GM23338 (cell line): ENCODE measurements at places on chromosomes 13 and 19.

DNA sequence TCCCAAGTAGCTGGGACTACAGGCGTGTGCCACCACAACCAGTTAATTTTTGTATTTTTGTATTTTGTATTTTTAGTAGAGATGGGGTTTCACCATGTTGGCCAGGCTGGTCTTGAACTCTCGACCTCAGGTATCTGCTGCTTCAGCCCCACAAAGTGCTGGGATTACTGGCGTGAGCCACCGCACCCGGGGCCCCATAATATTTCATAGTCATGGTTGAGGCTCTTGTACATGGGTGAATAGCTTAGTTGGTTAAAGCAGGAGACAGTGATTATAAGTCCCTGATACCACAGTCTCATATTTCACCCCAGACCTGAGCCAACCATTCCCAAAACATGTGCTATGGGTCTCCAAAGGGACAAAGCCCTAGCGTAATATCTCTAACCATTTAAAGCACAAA lies 26.1 kb downstream of the MBNL2 start:
- no peaks in the 10 kb centered on the region for H3K27me3 ChIP-seq
- no peak for DNase-seq
- no peak overlapping the region for H3K27ac ChIP-seq
- no peak overlapping the region for H3K4me3 ChIP-seq

DNA sequence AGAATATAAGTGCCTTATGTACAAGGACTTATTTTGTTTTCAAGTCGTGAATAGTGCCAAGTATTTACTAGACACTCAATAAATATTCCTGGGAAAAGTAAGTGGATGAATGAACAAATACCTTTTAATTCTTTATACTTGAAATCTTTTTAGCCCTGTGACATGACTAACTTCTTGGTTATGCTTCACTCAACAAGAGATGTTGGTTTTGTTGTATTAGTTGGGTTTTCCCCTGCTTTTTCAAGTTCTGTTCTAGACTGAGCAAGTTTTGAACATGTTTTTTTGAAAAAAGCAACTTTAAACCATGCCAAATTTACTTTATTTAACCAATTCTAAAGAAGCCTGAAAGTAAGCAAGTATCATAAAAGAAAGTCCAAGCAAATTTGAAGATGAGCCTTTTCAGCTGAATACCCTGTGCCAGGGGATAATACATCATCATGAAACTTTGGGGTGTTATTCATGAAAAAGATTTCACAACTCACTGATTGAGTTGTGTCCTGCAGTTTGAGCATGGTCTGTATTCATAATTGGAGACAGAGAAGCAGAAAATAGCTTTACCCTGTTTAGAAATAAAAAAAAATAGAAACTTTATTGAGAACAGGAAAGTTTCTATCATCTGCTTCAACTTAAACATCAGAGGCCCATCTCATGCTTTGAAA lies 11.1 kb downstream of the LMO7 start:
- H3K27ac ChIP-seq: no peak overlapping the region
- H3K36me3 ChIP-seq: no peaks in the 10 kb centered on the region
- H3K27me3 ChIP-seq: no peaks in the 10 kb centered on the region
- DNase-seq: no peak

- H3K27me3 ChIP-seq: no peaks in the 10 kb centered on the region
- no peak overlapping the region for H3K4me3 ChIP-seq
- no peaks in the 10 kb centered on the region for H3K36me3 ChIP-seq
- no peaks in the 10 kb centered on the region for H3K4me1 ChIP-seq
Measured at GRCh38 chr19:43719918-43720317, 4.0 kb downstream of the IRGC start.

DNA sequence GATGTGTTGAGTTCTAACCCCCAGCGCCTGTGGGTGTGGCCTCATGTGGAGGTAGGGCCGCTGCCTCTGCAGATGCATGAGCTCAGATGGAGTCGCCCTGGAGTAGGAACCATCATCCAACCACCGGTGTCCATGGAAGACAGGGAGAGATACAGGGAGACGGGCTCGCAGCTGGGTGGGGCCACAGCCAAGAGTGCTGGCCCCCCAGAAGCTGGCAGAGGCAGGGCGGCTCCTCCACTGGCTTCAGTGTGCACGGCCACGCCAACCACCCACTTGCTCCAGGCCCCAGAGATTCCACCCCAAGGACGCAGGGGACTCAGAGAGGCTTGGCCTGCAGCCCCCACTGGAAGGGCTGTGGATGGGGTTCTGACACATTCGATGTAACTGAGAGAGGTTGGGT lies 5.4 kb upstream of the MCF2L start:
- no peaks in the 10 kb centered on the region for H3K27me3 ChIP-seq
- no peak overlapping the region for H3K4me3 ChIP-seq
- H3K36me3 ChIP-seq: no peaks in the 10 kb centered on the region
- no peak for DNase-seq
- H3K27ac ChIP-seq: no peak overlapping the region

GRCh38 chr13:51861723-51862300 lies at the start of gene CCDC70:
CCDC70 (plus strand) TSS chr13:51861969; CDS start chr13:51865412, 3,443 bp downstream.
- no peak within 1 kb of the TSS for H3K27ac ChIP-seq
- no peaks in the 10 kb centered on the region for H3K36me3 ChIP-seq

- H3K27me3 ChIP-seq: no peaks in the 10 kb centered on the region
- H3K4me1 ChIP-seq: peaks cover 18% of the 10 kb centered on the region
- H3K27ac ChIP-seq: no peak overlapping the region
- peak; percentile 83 for DNase-seq
- peak overlapping the region; percentile 92 for H3K4me3 ChIP-seq
Measured at GRCh38 chr19:34430738-34431625, 2.8 kb downstream of the UBA2 start.

DNA sequence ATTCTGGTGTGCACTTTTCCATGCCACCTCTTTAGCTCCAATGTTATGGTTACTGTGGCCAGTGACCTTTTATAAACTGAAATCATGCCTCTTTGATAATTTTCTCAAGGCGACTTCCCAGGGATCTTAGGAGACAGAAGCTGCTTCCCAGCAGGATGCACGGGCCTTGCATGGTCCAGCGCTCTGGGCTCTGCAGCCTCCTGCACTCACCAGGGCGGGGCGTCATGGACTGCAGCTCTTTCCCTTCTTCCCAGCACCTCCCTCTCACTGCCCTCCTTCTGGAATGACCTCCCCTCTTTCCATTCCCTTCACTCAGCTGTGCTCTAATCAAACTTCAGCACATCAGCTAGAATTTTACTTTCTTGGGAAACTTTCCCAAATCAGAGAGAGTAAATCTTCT lies 318.3 kb downstream of the IRS2 start:
- H3K4me3 ChIP-seq: no peak overlapping the region
- H3K27me3 ChIP-seq: no peaks in the 10 kb centered on the region
- H3K36me3 ChIP-seq: no peaks in the 10 kb centered on the region

DNA sequence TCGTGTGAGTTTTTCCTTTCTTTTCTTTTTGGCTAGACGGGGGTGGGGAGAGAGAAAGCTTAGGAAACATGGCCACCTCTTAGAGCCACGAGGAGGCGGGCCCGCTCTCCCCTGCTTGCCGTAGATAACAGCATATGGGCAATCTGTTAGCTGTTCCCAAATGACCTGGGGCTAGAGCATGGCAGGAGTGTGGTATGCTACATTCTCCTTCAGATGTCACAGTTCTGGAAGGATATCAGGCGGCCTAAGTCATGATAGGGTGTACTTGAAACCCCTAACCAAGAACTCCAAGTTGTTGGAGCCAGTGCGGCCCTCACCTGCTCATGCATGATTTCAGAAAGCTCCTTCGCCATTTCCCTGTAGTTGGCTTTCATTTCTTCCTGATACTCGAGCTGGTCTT lies 44.3 kb upstream of the SLC15A1 start:
- no peaks in the 10 kb centered on the region for H3K36me3 ChIP-seq
- H3K27ac ChIP-seq: no peak overlapping the region
- no peaks in the 10 kb centered on the region for H3K4me1 ChIP-seq
- H3K4me3 ChIP-seq: no peak overlapping the region

DNA sequence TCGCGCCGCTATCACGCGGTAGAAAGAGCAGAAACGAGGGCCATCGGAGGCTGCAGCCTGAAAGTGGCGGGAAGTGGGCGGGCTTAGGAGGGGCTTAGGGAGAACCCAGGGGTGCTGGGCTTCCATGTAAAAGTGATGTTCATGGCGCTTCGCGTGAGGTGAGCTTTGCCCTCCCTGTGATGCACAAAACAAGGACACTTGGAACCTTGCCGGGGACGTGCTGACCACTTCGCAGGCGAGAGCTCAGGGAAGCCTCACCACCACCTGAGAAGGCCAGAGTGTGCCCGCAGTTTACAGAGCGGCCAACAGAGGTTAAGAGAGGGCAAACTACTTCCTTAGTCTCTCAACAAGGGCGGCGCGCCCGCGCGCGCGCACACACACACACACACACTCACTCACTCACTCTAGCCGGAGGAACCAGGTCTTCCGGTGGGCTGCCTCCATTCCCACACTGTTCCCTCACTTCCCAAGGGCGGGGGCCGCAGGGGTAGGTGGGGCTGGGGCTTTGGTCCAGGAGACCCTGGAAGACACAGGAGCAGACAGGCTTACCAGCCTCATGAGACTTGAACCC lies 651 bp downstream of the GAPDHS start:
- peak overlapping the region; percentile 68 for H3K4me3 ChIP-seq
- H3K4me1 ChIP-seq: peaks cover 16% of the 10 kb centered on the region; the same call in 1 of the 2 replicates
- H3K36me3 ChIP-seq: no peaks in the 10 kb centered on the region
- H3K27me3 ChIP-seq: peaks cover 31% of the 10 kb centered on the region

- H3K4me1 ChIP-seq: no peaks in the 10 kb centered on the region
- H3K27ac ChIP-seq: no peak overlapping the region
- peak; percentile 70 for DNase-seq
- H3K27me3 ChIP-seq: no peaks in the 10 kb centered on the region
- no peak overlapping the region for H3K4me3 ChIP-seq
Measured at GRCh38 chr13:30551189-30551588, 66.5 kb upstream of the USPL1 start.

DNA sequence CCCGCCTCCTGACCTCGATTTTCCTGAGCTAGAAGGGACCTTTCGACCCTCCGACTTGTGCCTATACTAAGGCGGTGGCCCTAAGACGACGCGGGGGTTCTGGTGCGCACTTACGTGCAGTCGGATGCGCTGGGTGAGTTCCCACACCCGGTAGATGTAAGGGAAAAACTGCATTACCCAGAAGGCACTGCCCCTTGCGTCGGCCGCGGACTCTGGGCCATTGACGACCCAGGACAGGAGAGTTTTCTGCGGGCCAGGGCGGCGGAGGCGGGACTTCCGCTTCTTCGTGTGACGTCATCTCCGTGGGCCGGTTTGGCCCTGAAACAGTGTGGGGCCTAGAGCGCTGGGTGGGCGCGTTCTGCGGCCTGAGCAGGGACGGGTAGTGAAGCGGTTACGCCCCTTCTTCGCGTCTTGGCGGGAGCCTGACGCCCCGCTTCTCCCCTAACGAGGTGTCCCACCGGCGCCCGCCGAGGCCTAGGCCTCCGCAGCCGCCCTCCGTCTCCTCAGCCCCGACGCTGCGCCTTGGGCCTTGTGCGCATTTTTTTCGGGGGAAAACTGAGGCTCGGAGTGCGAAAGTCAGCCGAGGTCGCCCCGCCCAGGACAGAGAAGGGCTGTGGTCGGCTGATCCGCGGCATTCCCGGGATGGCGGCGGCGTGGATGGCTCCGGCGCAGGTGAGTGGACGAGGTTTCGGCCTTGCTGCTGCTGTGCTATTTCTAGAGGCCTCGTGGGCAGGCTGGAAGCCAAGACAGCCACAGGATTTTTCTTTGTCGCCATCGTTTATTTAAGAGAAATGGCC lies at the start of gene ZNF460:
Gene ZNF460 (plus strand): TSS at position 321 of the 797 bp plus-strand sequence. CDS start 322 bp downstream, at position 643.
- no peaks in the 10 kb centered on the region for H3K27me3 ChIP-seq
- DNase-seq: peak; percentile 99
- peaks cover 12% of the 10 kb centered on the region for H3K36me3 ChIP-seq

DNA sequence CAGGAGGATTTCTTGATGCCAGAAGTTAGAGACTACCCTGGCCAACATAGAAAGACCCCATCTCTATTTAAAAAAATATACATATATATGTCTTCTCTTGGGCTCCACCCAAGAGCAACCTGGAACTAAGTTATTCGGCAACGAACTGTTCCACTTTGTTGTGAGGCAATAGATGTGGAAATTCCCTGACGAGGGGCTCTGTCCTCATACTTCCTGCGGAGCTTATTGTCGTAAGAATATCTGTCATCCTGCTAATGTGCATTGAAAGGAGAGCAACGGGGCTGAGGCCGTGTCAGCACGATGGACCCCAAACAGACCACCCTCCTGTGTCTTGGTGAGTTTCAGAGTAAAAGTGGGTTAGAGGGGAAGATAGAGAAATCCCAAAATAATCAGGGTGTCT lies at the start of gene FCAR:
Gene FCAR (plus strand): TSS at position 246 of the 400 bp plus-strand sequence. CDS start 55 bp downstream, at position 301.
- no peaks in the 10 kb centered on the region for H3K27me3 ChIP-seq
- H3K4me3 ChIP-seq: no peak within 1 kb of the TSS
- H3K27ac ChIP-seq: no peak within 1 kb of the TSS
- no peaks in the 10 kb centered on the region for H3K36me3 ChIP-seq

- peaks cover 19% of the 10 kb centered on the region for H3K4me1 ChIP-seq
- no peaks in the 10 kb centered on the region for H3K36me3 ChIP-seq
- H3K4me3 ChIP-seq: no peak overlapping the region
Measured at GRCh38 chr13:112350300-112350699, 25.9 kb upstream of the SPACA7 start.

DNA sequence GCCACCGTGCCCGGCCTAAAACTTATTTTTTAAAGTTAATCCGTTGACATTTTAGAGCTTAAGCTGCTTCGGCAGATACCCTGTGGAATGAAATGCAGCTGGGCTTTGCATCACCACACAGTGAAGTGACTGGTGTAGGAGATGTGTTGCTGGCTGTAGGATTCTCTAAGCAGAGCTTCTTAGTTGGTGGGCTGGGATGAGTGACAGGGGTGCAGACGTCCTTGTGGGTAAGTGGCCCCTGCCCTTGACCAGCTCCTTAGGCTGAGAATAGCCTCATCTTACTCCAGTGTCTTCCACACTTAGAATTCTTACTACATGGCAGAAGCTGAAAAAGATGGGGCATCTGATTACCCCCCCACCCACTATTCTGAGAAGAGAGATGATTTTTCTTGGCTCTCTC lies 11.6 kb downstream of the GATAD2A start:
- no peak for DNase-seq
- no peaks in the 10 kb centered on the region for H3K36me3 ChIP-seq
- no peak overlapping the region for H3K4me3 ChIP-seq
- H3K27me3 ChIP-seq: no peaks in the 10 kb centered on the region
- no peak overlapping the region for H3K27ac ChIP-seq

DNA sequence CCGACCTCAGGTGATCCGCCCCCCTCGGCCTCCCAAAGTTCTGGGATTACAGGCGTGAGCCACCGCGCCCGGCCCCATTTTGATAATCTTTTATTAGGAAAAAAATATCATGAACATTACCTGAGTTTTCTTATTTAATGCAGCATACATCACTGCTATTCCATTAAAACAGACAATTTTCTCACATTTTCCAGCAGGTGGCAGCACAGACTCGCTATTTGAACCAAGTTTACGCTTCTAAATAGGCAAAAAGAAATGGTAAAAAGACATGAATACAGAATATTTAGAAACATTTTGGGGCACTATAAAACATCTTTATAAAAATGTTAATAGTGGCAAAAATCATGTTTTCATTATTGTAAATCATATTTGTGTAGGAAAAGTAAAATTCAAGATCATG lies 903.1 kb downstream of the SLITRK6 start:
- no peaks in the 10 kb centered on the region for H3K4me1 ChIP-seq
- no peak overlapping the region for H3K4me3 ChIP-seq
- no peak overlapping the region for H3K27ac ChIP-seq
- peak; percentile 71 for DNase-seq
- H3K27me3 ChIP-seq: no peaks in the 10 kb centered on the region
